Retina (tissue), 1 donor: ENCODE measurements at places on chromosomes 3 and 15.
A peak's percentile ranks its signal among the peaks of the same experiment; 100 is the strongest.

DNA sequence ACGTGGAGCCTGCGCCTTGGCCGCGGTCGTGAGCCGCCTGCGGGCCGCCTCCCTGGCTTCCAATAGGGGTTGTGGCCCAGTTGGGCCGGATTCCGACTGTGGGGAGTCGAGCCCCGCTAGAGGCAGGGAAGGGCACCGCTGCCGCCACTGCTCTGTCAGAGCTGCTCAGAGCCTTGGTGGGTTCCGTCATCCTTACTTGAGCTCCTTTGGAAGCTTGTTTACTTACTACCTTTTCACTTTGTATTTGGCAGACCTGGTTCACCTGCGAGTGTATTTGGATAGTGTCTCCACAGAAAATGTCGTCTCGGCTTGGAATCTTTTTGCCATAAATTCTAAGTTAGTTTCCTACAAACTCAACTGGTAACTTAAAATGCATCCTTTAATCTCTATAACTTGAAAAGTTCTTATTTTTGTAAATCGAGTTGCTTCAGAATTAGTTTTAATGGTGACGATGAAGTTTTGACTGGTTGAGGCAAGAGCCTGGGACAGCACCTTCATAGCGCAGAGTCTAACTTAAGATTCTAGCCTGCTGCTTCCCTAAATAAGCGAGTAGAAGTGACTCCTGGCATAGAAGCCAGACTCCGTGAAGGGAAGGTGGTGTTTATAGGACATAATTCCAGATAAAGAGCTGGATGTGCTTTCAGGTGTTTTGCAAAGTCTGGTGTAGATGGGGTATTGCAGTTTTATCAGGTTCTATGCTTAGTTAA is 800 bp downstream of the DAG1 start:
- DNase-seq = no peak

DNA sequence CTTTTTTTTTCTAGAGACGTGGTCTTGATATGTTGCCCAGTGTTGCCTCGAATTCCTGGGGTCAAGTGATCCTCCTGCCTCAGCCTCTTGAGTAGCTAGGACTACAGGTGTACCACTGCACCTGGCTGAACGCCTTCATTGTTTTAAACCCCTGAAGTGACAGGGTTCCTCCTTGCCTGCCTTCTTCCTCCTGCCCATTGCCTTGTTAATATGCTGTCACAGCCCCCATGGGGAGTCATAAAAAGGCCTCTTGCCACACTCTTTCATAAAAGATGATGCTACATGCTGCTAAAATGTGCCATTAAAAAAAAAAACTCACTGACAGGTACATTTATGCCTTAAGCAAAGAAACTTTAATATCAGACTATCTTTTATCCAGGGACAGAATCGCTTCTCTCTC is 116.8 kb upstream of the SKOR1 start:
- DNase-seq = no peak

DNA sequence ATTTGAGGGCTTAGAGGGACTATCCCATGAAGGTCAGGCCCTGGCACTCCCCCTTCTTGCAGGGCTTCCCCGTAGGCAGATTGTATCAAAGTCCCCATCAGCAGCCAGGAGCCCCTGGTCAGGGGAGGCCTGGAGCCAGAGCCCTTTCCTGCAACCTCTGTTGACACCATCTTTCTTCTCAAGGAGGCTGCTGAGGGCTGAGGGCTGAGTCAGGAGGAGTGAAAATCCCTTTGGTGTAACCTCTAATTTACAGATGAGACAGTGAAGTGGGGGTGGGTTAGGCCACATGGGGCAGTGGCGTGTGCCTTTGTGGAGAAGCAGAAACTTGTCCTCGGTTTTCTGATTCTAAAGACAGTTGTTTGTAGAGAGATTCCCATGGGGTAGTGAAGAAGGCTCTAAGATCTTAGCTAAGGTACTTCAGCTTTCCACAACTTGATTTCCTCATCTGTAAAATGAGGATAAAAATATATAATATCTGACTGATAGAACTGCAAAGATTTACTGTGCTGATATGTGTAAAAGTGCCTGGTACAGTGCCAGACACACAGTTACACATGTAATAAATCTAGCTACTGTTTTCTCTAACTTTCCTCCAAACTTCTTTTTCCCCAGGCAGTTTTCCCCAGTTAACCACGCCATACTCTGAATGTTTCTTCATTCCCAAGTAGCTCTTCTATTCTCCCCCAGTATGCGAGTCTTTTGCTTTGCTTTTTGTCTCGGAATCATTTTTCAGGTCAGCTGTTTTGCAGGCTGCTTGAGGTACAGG is 249.4 kb upstream of the TPM1 start:
- DNase-seq = no peak

DNA sequence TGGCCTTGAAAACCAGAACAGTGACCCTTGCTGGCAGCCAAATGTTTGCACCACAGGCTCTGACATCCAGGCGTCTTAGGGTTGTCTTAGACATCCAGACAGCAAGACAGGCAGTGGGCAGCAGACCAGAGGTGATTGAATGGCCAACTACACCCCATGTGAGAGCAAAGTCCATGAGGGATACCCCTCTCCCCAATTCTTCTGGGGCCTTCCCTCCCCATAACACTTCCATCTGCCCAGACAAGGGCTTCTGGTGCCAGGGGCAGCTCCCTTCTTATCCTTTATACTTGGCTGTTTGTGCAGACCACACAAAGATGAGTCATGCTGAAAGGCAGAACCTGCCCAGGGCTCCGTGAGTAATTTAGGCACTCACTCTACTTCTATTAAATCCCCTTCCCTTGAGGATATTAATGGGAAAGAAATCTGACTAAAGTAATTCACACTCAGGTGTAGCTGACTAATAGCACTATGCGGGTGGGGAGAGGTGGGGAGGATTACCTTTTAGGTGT is 257.9 kb downstream of the UACA start:
- peak; percentile 63 for DNase-seq

GRCh38 chr3:147418808-147419701 is 9.9 kb downstream of the ZIC1 start:
- peak; percentile 95 for DNase-seq

GRCh38 chr3:48727511-48727910 is 10.5 kb upstream of the IP6K2 start:
- no peak for DNase-seq

DNA sequence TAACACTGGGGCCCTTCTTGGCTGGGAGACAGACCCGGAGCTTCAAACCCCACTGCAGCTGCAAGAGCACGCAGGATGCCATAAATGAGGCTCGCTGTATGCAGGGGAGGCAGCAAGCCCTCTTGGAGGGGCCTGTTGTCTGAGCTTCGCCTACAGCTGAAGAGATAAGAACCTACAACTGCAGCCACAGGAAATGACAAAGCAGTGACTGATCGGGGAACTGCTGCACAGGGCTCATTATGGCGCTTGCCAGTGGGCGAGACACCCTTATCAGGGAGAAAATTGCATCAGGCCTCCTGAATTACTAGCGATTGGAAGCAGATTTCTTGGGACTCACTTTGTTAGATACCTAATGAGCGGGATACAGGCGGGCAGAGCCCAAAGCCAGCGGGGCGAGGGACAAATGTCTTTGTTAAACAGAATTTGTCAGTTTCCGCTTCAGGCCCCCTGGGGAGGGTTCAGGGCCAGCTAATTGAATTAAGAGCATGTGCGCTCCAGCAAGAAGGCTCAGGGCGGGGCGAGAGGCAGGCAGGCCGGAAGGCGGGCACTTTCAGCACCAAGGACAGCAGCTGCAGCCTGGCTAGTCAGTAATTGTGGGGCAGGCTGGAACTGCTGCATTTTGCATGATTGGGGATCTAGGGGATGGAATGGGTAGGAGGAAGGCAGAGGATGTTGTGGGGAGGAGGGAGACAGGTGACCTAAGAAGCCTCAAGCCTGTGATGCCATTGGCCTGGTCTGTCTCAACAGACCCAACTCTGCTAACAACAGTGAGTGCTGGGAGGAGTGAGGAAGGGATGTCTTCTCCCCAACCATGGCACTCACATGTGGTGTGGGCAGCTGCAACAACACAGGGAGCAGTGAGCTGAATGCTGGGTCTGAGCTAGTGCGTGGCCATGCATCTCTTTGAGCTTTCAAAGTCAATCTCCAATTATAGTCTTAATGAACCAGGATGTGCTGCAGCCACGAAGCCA is 55.3 kb downstream of the CCDC33 start:
- peak; percentile 94 for DNase-seq

- DNase-seq = no peak
Observed at GRCh38 chr3:21989341-21990042, 238.5 kb upstream of the ZNF385D start.

DNA sequence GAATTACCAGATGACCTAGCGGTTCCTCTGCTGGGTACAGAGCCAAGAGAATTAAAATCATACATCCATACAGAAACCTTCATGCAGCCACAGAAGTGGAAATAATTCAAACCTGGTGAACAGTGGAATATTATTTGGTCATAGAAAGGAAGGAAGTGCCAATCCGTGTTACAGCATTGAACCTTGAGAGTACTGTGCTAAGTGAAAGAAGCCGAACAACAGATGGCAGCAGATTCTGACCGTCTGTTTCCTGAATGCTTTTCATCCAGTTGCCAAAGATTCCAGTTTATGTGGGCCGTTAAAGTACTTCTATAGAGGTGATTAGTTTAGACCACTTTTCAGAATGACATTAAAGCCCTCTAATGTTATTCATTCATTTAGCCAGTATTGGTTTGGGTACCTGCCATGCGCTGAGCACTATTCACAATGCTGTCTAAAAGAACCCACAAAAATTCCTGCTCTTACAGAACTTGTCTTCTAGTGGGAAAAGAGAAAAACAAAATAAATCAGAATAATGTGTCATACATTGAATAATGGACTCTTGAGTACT is 45.8 kb upstream of the SENP5 start:
- no peak for DNase-seq

DNA sequence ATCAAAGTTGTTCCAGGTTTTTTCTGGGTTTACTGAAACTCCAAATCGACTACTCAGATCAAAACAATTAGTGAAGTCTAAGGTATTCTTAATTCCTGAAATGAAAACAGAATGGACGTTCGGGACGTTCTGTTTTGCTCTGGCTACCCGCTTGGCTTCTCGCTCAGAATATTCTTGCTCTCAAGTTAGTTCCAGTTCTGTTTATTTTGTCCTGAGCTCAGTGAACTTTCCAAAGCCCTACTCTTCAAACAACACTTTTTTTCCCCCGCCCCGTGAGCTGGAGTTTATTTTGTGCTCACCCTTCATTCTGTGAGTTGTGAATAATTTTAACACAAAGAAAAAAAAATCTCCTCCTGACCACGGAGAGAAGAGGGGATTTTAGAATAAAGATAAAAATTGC is 72.6 kb downstream of the SAMMSON start:
- no peak for DNase-seq

- no peak for DNase-seq
Observed at GRCh38 chr3:101735833-101736232, 11.4 kb downstream of the CEP97 start.

- DNase-seq = no peak
Observed at GRCh38 chr3:38334142-38335055, 12.2 kb upstream of the XYLB start.

- no peak for DNase-seq
Observed at GRCh38 chr3:143436231-143436930, 316.8 kb downstream of the CHST2 start.

DNA sequence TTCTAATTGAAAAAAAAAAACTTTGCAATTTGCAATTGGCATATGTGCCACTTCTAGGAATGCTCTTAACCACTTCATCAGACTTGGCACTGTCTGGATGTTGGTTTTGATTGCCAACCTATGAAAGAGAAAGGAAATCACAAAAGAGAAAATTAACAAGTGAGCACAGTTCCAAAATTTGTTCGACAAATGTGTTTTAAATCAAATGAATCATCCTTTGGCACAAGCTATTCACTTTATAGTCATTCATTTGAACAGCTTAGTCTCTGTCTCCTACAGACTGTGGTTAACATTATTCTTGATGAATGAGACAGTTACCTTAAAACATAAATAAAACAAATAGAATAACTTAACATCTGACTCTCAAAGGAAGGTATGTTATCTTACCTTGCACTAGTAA is 265.0 kb downstream of the EPHA3 start:
- no peak for DNase-seq

GRCh38 chr3:12369598-12369997 is 80.7 kb downstream of the PPARG start:
- DNase-seq = no peak

GRCh38 chr15:38563723-38564519 is 693 bp downstream of the RASGRP1 start:
- peak; percentile 87 for DNase-seq

GRCh38 chr3:5187920-5188418 is 462 bp downstream of the EDEM1 start:
- DNase-seq = no peak

DNA sequence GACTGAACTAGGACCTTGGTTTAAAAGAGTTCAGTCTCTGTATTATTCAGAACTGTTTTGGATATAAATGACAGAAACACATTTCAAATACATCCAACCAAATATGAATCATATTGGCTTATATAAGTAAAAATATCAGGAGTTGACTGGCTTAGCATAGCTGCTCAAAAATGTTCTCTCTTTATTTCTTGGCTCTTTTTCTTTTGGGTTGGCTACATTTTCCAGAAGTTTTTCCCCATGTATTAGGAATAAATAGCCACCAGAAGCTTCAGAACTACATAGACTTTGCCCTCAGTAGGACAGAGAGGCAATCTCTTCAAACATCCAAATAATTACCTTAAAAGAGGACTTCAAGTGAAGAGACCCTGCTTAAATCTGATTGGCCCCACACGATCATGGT is 32.7 kb downstream of the KCNMB2 start:
- no peak for DNase-seq

DNA sequence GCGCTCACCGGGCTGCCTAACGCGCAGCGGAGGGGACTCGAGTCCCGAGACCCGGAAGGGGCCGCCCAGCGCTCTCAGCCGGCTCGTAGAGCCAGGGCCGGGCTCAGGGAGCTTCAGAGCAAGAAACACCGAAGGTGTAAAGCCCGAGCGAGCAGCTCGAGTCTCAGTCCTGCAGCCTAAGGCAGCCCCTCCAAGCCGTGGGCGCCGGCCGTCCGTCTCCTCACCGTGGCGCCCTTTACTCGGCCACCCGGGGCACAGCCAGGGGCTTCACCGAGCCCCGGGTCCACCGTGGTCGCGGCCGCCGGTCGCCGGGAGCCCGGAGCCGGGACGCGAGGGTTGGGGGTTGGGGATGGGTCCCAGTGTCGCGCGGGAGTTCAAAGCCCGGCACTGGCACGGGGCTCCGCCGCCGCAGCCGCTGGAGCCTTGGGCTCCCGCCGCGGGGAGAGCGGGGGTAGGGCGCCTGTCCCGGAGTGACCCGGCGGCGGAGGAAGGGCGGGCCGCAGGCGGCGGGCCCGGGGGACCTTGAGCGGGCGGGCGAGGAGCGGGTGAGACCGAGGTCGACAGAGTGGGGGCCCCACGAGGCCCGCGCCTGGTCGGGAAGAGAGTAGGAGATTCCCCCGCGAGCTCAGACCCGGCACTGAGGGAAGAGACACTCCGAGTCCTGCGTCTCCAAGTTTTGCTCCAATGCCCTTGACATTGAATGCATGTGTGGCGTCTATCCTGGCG is 26.9 kb upstream of the THRB start:
- DNase-seq = peak; percentile 87
